ENCODE measurements at places on chromosomes 1 and 21.

GRCh38 chr1:10778640-10779039, 17.8 kb downstream of the CASZ1 start:
- no peak for DNase-seq

DNA sequence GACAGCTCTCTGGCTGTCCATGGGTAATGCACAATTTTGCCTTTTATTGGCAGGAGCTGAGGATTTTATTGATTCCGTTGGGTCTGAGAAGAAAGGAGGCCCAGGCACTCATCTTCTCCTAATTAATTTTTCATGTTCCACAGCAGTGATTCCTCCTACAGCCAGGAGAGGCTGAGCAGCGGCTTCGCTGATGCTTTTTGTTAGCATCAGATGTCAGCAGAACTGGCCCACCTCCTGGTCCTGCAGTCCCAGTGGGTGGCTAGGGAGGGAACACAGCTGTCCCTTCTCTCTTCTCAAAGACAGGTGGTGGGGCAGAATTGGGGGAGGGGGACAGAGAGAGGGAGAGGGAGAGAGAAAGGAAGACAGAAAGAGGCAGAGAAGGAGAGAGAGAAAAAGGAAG, 5.7 kb downstream of the MT1HL1 start:
- DNase-seq = no peak

DNA sequence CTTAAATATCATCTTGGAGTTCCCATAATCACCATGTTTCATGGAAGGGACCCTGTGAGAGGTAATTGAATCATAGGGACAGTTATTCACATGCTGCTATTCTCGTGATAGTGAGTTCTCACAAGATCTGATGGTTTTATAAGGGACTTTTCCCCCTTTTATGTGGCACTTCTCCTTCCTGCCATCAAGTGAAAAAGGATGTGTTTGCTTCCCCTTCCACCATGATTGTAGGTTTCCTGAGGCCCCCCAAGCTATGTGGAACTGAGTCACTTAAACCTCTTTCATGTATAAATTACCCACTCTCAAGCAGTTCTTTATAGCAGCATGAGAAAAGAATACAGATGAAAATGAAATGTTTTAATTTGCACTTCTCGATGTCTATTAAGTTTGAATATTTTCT, 112.0 kb downstream of the ZNF648 start:
- DNase-seq = no peak

- no peak for DNase-seq
These were observed 25.6 kb downstream of the SLC26A9 start for GRCh38 chr1:205917466-205918238.

DNA sequence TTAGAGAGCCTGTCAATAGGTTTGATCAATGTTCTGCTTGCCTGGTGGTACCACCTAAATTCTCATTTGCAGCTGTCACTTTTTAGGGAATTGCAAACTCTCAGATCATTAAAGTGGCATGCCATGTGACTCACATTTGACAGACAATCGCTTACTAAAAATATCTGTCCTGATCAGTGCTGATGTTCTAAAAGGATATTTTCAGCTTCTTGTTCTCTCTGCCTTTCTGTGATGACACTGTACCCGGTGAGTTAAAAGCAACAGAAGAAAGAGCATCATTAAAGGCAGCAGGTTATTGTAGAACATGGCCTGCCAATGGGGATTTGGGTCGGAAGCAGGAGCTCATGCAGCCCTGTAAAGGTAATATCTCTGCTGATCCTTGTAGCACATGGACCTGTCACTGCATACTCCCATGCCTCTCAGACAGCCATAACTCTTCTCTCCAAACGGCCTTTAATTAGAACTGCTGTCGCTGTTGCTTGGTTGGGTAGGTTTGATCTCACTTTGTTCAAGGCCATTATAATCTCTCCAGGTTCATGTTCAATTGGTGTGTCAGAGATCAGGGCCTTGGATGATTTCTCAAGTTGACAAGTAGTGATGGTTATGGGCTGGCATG, 441.3 kb upstream of the DEPDC1 start:
- no peak for DNase-seq

DNA sequence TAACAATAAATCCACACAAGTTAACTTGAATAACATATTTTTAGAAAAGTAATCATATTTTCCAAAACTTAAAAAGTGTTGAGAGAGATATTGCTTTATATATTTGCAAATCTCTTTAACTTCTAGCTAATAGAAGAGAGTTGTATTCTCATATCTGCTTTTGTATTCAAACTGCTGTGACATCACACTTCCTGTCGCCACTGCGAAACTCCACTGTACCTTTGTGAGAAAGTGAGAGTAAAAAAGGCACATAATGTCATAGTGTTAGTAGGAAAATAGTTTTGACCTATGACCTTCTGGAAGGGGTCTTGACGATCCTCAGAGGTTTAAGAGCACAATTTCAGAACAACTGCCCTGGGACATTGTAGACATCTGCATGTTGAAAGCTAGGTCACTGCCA, 21.6 kb downstream of the AK5 start:
- DNase-seq = no peak

- DNase-seq = no peak
These were observed 314.7 kb downstream of the NEGR1 start for GRCh38 chr1:71967670-71968069.

GRCh38 chr1:41662765-41663437, 178.4 kb upstream of the EDN2 start:
- DNase-seq = no peak

- DNase-seq = no peak
These were observed at the start of gene CASQ1 for GRCh38 chr1:160189649-160190625. Gene CASQ1 (plus strand): TSS chr1:160190575. CDS start chr1:160190752, 177 bp downstream.

DNA sequence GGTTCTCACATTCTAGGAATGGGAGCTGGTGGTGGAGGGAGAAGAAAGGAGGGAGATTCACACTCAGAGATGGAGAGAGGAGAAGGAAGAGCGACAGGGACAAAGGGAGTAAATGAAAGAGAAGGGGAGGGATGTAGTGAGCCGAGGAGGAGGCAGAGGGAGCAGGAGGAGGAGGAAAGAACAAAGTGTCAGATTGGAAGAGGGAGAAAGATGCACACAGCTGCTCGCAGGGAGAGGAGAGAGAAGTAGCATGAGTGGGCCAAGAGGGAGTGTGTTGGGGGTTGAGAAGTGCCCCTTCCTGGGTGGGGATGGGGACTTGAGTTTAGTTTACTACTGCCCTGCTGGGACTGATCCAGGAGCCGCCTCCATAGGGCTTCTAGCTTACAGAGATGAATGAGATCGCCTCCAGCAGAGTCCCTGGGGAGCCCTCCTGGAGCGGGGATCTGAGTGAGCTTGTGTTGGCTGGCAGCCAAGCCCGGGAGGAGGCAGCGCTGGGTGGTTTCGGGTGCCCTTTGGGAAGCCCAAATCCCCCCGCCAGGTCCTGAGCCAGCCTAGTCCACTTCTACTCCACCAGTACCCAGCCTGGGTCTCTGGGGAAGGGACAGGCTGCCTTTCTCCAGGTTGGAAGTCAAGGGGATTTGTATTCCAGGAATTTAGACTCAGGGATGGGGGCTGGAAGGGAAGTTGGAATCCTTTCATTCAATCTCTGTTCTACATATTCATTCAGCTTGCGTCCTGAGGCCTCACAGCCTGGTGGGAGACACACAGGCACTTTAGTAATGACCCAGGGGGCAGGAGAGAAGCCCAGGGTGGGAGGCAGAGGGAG, 20.9 kb downstream of the PTPRU start:
- DNase-seq = no peak

DNA sequence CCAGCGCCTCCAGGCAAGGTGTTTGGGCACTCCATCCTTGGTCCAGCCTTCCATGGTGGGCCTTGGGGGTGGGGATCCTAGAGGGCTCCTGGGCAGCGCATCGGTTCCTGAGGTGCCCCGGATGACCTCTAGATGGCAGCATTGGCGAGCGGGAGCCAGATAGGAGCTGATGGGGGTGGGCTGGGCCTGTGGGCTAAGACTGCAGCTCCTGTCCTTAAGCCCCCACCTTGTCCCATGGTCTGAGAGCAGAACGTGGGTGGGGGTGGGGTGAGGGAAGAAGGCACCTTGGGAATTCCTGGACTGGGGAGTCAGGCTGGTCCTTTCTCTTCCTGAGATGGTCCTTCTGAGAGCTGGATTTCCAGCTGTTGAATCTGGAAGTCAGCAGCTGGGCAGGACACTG, 93.4 kb upstream of the CSF3R start:
- DNase-seq = no peak

DNA sequence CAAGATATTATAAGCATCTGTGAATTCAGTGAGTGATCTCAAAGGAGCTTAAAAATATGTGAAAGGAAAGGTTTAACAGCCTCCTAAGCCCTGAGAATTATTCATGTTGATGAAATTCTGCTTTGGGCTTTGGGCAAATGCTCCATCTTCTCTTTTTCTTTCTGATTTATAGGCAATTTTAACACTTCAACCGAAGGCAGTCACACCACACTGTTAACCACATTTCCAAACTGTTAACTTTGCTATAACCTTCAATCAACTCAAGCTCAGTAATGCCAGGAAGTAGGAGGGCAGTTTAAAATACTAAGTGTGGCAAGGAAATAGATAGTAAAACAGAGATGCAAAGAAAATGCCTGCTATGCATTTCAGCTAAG, 54.4 kb upstream of the NEK7 start:
- DNase-seq = no peak

- DNase-seq = no peak
These were observed 390.3 kb downstream of the HHIPL2 start for GRCh38 chr1:222157612-222158011.

DNA sequence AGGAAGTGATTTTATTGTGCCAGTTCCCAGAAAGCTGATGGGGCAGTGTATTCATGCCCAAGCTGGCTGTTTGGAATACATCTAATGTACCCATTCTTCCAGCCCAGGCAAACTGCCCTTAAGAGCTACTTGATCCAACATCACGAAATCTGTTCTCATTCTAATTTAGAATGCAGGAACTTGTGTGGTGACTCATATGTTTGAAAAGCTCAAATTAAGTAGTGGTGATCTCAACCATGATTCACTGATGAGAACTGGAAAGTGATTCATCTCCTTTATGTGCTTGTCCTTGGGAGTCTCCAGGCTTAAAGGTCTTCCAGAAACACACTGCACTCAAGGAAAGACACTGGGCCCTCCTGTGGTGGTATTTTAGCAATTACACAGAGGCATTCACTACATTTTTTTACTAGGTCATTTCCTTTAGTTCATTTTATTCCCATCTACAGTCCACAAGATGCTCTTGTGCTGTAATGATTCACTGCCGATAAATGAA, 65.4 kb downstream of the RPE65 start:
- DNase-seq = no peak
